H9 (cell line): ENCODE measurements at places on chromosomes 1 and 21.

GRCh38 chr1:180000575-180000974 is 46.0 kb downstream of the CEP350 start:
- no peak for DNase-seq

- DNase-seq = no peak
Observed at GRCh38 chr1:29120367-29120766, 3.3 kb downstream of the TMEM200B start.

- no peak for DNase-seq
Observed at GRCh38 chr1:171210355-171210754, 25.3 kb downstream of the FMO2 start.

GRCh38 chr1:39648496-39648895 is 9.1 kb upstream of the HEYL start:
- no peak for DNase-seq

DNA sequence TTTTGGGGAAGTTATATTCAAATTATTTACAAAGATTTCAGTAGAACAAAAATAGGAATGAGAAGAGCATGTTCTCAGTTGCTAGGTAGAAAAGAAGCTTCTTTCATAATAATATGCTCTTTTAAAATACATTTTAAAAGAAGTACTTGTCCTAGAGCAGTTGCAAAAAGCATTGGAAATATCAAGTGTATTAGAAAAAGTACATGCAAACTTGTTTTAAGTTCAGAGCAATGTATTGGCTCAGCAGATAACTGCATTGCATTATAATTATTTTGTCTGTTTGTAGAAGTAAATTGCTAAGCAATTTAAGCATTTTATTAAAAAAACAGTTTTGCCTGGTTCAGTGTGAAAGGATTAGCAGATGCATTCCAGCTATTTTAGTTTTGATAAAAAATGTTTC is 806.4 kb downstream of the USP25 start:
- DNase-seq = no peak

GRCh38 chr1:186781730-186782129 is 47.0 kb upstream of the PLA2G4A start:
- no peak for DNase-seq

- DNase-seq = no peak
Observed at GRCh38 chr1:168821434-168821833, 92.4 kb upstream of the DPT start.

- DNase-seq = no peak
Observed at GRCh38 chr1:183633676-183634343, 1.8 kb downstream of the ARPC5 start.

DNA sequence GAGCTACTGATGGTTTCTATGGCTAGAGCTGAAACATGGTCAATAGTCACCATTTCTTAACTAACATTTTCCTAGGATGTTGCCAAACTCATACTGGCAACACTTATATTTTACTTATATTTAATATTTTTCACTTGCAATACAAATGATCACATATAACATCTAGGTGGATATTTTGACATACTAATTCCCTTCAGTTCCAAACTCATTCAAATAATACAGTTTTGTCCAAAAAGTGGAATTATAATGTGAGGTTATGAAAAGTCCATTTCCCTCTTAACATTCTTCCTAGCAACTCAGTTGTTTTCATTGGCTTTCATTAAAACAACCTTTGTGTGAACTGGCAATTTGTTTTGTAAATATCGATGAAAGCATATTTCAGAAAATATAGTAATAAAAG is 16.0 kb downstream of the SPAG17 start:
- DNase-seq = no peak

DNA sequence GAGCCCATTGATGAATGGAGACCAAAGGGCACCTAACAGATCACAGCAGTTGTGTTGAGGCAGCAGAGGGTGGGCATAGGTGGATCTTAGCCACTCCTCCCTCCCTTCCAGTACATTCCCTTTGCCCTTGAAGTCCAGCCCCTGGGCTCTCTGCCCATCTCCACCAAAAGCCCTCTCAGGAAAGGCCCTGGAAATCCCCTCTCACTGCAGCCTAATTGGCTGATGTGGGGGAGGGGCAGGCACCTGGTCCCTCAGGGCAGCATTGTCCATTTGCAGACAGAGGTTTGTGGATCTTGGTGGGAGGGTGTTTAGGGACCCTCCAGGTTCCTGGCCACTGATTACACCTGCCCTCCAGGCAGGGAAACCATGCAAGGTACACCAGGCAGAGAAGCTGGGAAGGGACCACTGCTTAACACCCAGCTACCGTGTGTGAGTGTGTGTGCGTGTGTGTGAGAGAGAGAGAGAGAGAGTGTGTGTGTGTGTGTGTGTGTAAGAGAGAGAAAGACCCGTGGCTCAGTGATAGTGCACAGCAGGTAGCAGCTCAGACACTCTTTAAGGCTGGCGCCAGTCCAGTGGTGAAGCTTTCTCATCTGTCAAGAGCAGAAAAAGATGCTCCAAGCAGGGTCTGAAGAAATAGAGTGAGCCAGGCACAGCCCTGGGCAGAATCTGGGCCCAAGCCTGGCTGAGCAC is 71.1 kb downstream of the MATN1 start:
- no peak for DNase-seq
